ENCODE measurements at places on chromosomes 12 and 14. TPM values are rescaled to one million over a fixed set of nuclear protein-coding genes. Genes with fewer than 3 reads are reported as not detected.

Gene OTUB2
- total RNA-seq, result 5.6 TPM

Gene STAB2
- total RNA-seq, result not detected

Gene CCDC196
- not detected for total RNA-seq

Gene CLEC2A
- total RNA-seq, result not detected

Gene KLRG1
- total RNA-seq, result 7.8 TPM

Gene B4GALNT3
- total RNA-seq, result 2.2 TPM

Gene DUSP6
- 34.5 TPM for total RNA-seq

Gene KLHL33
- 0.31 TPM for total RNA-seq

Gene MYH6
- not detected for total RNA-seq

Measured in occipital lobe (tissue), 3 donors.